Eye (tissue), 1 donor: ENCODE measurements at places on chromosomes 5 and 9.

- no peak for DNase-seq
Measured at GRCh38 chr9:126162611-126163381, 163.8 kb upstream of the MVB12B start.

DNA sequence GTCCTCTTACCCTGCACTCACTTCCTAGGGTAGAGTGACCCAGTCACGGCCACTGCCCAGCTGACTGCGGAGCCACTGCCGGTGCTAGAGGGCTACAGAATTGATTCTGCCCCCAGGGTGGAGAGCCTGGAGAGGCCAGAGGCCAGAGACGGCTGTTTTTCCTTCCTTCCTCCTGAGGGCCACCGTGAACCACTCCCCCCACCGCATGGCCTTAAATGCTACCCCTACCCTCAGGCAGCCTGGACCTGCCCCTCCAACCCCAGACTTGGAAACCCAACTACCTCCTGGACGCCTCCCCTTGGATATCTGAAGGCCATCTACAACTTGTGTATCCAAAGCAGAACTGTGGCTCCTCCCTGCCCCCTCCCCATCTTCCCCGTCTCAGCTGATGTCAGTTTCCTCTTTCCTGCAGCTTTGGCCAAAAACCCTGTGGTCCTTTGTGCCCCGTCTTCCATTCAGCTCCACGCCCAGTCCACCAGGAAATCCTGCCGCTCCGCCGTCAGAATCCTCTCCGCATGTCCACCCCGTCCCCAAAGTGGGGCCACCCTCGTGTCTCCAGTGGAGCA is 16.3 kb downstream of the SH2D3C start:
- no peak for DNase-seq

DNA sequence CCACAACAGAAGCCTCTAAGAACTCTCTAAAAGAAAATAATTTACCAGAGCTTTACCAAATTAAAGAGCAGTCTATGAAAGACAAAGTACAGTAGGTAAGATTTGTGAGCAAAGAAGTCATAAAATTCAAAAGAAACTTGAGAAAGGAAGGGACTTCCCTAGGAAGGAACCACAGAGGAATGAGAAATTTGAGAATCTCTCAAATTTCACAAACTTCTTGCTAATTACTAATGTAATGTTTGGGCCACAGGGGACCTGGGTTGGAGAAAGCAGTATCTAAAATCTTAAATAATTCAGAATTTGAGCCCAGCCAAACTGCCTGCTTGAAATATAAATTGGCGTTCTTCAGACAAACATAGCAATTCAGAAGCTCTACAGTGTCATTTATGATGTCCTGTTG is 225.0 kb upstream of the PRR16 start:
- DNase-seq, result no peak

DNA sequence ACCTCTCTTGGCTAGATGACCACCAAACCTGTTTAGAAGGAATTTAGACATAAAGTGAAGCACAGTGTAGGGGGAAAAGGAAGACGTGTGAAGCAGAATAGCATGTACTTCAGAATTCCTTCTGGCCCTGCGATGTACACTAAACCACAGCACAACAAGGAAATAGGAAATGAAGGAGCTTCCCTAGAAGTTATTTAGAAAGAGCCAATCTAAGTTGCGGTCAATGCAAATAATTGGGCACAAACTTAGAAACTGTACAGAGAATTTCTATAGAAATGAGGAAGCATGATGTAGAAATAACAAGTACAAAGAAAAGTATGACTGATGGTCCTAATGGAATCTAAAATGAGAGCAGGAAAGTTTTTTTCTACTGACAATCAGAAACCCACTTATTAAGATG is 41.5 kb downstream of the ANKRD55 start:
- DNase-seq, result no peak

DNA sequence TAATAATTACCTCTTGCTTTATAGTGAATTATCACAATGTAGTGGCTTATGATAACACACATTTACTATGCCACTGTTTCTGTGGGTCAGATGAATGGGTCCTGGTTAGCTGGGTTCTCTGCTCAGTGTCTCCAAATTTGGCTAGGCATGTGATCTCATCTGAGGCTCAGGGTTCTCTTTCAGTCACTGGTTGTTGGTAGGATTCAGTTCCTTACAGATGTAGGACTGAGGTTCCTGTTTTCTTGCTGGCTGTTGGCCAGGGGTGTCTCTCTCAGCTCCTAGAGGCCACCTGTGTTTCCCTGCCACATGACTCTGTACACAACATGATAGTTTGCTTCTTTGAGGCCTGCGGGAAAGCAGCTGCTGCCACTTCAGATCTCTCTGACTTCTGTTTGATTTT is 7.1 kb downstream of the NFX1 start:
- DNase-seq, result no peak
